RCC 7860 (cell line): ENCODE measurements at places on chromosomes 4 and X.

GRCh38 chrX:133660281-133660680, 245.0 kb upstream of the GPC4 start:
- DNase-seq = peak; percentile 9

DNA sequence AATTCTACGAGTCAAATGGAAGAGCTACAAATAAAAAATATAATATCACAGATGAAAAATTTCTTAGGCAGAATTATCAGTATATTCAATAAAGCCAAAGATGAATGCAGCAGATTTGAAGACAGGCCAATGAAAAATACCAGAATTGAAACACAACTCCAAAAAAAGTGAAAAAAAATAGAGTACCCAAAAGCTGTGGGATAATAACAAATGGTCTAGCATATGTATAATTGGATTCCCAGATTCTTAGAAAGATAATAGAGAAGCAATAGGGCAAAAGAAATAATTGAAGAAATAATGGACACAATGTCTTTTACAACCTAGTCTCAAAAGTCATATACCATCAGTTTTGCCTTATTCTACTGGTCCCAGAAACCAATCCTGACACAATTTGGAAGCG, 4.4 kb downstream of the ANAPC10 start:
- no peak for DNase-seq

GRCh38 chrX:148426467-148426866, 74.0 kb upstream of the AFF2 start:
- DNase-seq = no peak

DNA sequence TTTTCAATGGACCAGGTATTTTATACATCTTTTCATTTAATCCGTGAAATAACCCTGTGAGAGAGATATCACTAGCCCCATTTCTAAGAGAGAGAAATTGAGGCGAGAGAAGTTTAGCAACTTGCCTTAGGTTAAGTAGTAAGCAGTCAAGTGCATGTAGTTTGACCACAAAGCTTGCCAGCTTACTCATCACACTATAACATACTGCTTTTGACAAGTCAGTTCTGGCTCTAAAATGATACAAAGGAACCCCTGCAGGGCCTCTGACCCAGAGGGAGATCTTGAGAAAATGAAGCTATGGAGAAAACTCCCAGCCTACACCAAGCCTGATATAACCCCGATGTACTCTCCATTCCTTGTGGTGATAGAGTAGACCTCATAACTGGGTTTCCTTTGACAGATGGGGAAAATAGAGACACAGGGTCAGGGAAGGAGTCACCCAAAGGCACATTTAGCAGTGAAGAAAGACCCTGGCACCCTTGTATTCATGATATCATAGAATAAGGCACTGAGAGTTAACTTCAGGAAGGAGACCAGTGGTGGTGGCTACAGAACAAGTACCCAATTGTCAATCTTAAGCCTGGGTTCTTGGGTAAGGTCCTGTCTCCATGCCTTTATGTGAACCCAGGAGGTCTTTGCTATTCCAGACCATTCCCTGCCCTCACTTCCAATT, 60.2 kb upstream of the MSN start:
- DNase-seq = no peak

- peak; percentile 5 for DNase-seq
These were observed 72.3 kb upstream of the TNMD start for GRCh38 chrX:100512471-100512870.

DNA sequence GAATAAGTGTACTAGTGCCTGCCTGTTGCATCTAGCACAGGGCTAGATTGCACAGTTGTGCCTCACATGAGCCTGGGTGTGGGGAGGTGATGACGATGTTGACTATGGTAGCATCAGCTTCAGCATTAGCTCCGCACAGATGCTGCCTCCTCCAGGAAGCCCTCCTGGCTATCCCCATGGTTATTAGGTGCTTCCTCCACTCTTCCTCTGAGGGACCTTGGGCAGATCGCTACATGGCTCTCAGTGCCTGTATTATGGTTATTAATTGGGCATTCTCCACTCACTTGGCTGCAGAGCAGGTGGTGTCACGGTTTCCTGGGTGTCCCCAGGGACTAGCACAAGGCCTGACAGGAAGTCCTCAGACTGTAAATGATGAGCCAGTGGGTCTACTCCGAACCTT, 325.6 kb downstream of the ARHGAP10 start:
- DNase-seq = no peak

- peak; percentile 13 for DNase-seq
These were observed 82.3 kb downstream of the PRSS12 start for GRCh38 chr4:118270492-118270891.

- no peak for DNase-seq
These were observed 26.5 kb downstream of the STIM2 start for GRCh38 chr4:26887143-26887542.

DNA sequence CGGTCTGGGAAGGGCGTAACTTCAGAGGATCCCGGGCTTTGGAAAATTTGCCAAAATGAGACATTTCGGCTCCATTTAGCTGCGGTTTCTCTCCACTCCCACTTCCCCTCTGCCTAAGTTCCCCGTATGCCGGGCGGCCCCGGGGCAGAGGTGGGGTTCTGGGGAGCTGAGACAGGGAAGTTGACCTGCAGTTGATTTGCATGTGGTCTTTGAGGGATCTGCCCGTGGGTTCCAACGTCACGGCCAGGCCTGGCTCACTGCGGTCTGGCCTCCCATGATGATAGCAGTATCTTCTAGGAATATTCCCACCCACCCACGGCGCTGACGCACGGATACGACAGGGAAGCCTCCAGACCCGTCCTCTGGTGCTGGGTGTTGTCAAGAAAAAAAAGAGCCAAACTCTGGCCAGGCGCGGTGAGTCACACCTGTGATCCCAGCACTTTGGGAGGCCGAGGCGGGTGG, 27.3 kb upstream of the CRLF2 start:
- DNase-seq = no peak

- no peak for DNase-seq
These were observed 14.5 kb downstream of the TNIP2 start for GRCh38 chr4:2741626-2742025.

DNA sequence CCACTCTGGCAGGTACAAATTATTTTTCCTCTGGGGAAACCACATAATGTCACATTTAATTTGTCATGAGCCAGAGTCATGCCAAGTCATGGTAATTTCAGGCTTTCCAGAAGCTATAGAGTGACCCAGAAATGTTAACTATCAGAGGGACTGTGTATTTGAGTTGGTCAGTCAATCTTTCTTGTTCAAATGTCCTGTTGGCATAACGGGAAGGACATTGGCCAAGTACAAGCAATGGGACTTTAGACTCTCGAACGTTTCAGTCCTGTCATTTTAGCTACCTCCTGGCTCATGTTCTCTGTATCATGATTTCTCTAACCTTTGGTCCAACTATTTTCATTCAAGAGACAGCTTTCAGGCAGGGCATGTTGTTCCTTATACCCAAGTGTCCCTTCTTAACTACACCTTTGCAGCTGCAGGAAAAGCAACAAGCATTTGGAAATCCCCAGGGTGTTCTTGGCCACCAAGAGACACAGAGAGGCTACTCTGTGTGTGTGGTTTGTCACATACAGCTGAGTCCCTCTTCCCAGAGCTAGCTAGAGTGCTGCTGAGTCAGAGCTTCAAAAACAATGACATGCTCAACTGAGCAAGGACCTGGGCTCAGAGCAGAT, 142.6 kb downstream of the EGF start:
- DNase-seq = peak; percentile 82

DNA sequence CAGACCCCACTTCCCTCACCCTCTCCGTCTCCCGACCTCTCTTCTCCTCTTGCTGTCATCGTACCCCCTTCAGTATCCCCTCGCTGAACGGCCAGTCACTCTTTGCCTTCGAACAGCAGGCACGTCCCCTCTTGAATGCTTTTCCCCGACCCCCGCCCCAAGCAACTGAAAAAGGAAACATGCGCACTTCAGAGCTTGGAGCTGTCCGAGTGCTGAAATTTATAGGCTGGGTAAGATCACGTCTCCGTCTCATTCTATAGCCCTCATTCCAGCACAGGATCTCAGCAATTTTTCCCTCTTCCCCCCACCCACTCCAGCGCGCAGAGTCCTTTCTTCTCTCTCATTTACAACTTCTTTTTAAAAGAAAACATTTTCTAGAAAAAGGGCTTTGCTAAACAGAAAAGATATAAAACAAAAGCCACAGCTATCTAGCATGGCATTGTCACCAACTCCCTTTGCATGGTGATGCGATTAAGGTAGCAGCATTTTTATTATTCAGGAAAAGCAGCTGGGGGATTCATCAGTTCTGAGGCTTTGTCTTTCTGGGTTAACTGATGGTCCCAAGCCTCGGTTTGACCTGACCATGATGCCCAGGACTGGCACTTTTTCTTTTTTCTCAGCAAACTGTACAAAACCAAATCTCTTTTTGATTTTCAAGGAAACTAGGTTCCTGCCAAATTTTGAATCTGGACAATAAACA, at the start of gene GLRA2:
TSS of gene GLRA2 (plus strand) at position 247 of the 700 bp plus-strand sequence. CDS start 522 bp downstream, outside the sequence.
- DNase-seq = no peak

GRCh38 chr4:153232768-153233167, 28.5 kb downstream of the TRIM2 start:
- DNase-seq = no peak

- no peak for DNase-seq
These were observed 82.3 kb downstream of the CXXC4 start for GRCh38 chr4:104412344-104412743.

DNA sequence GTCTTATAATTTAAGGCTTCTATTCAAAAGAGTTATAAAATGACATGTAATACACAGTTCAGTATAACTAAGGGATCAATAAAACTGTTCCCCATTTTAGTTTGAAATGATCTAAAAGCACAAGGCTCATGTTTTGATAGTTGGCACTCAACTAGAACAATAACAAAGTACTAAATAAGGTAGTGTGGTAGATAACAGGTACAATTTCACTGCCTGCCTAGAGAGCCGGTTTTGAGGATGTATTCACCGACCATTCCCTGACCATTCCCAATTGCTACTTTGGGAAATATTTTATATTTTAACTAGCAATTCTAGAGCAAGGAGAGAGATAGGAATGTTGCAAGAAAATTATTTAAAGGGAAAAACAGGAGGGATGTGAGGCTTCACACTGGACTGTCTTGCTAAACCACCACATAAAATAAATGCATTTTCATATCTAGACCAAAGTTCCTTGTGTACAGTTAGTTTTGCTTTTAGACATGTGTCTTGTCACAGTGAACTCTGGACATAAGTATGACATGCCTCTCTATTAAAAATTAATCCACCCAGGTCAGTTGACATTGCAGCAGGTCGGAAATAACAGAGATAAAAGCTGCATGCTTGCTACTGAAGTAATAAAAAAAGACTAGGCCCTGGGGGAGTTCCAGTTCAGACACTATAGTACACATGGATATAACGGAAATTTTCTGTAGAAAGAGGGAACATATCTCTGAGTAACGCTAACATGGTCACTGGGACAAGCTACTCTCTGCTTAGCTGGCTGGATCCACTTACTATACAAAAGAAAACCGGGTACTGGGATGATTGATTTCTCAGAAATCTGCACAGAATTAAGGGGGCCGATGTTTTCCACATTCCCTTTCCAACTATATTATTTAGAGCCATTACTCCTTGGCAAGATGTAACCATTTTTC, 56.3 kb upstream of the NAP1L5 start:
- peak; percentile 28 for DNase-seq

DNA sequence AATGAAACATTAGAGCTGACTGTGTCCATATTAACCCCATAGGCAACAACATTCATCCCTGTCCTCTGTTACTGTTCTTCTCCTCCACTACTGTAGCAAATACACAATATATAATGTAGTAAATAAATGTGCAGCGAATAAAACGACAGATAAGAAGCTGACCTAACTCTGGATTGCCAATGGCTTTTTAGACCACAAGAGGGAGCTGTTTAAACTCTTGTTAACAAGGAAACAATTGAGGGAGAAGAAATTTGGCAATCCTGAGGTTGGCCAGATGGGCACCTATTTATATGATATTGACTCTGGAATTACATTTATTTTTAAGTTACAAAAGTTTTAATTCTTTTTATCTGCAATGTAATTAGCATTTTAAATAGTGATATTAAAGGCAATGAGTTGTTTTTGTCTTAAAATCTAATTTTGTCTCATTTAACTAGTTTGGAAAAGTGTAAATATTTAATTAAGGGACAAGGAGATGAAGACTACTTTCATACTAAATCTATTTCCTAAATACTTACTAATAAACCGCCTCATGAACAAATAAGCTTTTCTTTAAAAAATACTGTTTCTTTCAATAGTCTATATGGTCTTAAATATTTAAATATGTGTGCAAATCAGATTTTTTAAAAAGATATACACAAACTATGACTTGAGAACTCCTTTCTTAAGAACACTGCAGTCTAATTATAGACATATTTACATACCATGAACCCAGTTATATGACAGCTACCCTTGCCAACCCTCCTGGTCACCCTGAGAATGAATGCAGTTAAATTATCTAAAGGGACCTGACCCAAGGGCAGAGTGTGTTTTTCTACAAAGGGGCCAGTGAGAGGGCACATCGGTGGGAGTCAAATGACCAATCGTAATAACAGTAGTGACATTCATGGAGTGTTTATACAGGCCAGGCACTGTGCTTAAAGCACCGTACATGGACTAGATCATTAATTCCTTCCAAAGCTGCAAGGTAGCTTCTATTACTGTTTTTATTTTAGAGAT, 52.9 kb upstream of the HPF1 start:
- peak; percentile 27 for DNase-seq

GRCh38 chr4:148747721-148748268, 305.6 kb upstream of the NR3C2 start:
- no peak for DNase-seq

- DNase-seq = no peak
These were observed 1029.5 kb downstream of the C4orf33 start for GRCh38 chr4:130125467-130125866.

GRCh38 chr4:22030307-22030706, 81.7 kb upstream of the KCNIP4 start:
- DNase-seq = no peak

- no peak for DNase-seq
These were observed 19.9 kb downstream of the TMEM164 start for GRCh38 chrX:110022599-110023448.

- DNase-seq = no peak
These were observed 139.2 kb upstream of the AADAT start for GRCh38 chr4:170229006-170229405.

GRCh38 chrX:111100191-111100590, 4.2 kb downstream of the PAK3 start:
- DNase-seq = peak; percentile 5

DNA sequence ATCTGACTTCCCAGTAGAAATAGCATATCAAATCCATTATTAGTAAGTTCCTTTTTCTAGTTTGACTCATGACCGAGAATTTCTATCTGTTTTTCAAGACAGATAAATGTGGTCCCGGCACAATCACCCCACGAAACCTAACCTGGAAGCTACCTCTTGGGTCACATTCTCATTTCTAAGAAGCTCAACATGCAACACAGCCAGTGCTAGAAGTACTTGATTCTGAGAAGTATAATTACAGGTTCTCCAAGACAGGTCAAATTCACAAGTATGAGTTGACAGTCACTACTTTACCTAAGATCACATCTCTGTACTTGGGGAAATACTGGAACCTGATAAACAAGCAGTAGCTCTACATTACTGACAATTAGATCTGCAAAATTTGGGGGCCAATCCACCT, 54.0 kb upstream of the PLAC1 start:
- DNase-seq = no peak

DNA sequence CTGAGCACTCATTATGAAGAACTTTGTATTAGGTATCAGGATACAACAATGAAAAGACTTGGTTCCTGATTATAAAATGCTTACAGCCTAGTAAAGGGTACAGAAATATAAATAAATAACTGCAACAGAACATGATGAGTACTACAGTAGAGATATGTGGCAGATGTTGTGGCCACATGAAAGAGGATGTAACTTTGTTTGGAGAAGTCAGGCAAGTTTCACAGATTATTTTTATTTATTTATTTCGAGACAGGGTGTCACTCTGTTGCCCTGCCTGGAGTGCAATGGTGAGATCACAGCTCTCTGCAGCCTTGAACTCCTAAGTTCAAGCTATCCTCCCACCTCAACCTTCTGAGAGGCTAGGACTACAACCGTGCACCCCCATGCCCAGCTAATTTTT, 15.8 kb upstream of the UBE2K start:
- no peak for DNase-seq
